Renal pelvis (tissue), 12 donors: ENCODE measurements at places on chromosomes 13 and 19. TPM values are rescaled to one million over a fixed set of nuclear protein-coding genes. Genes with fewer than 3 reads are reported as not detected.

Gene ZNF729
- polyA plus RNA-seq: 0.21 TPM

Gene FGF22
- polyA plus RNA-seq: 0.83 TPM

Gene IZUMO1
- polyA plus RNA-seq: 0.65 TPM

Gene UBE2M
- 109 TPM for polyA plus RNA-seq

Gene CKM
- polyA plus RNA-seq: 0.22 TPM

Gene NKPD1
- polyA plus RNA-seq: 0.19 TPM

GRCh38 chr13:98097749-98098148 is 45.1 kb upstream of the FARP1 start:
- DNase-seq: no peak

DNA sequence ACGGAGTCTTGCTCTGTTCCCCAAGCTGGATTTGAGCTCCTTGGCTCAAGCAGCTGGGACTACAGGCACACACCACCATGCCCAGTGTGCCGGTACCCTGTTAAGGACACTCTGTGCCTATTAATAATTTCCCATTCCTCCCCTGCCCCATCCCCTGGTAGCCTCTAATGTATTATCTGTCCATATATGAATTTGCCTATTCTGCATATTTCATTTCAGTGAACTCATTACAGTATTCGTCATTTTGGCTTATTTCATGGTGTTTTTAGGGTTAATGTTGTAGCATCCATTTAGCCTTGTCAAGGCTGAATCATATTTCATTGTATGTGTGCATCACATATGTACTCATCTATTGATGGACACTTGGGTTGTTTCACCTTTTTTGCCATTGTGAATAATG is 33.6 kb downstream of the SKA3 start:
- DNase-seq: no peak

DNA sequence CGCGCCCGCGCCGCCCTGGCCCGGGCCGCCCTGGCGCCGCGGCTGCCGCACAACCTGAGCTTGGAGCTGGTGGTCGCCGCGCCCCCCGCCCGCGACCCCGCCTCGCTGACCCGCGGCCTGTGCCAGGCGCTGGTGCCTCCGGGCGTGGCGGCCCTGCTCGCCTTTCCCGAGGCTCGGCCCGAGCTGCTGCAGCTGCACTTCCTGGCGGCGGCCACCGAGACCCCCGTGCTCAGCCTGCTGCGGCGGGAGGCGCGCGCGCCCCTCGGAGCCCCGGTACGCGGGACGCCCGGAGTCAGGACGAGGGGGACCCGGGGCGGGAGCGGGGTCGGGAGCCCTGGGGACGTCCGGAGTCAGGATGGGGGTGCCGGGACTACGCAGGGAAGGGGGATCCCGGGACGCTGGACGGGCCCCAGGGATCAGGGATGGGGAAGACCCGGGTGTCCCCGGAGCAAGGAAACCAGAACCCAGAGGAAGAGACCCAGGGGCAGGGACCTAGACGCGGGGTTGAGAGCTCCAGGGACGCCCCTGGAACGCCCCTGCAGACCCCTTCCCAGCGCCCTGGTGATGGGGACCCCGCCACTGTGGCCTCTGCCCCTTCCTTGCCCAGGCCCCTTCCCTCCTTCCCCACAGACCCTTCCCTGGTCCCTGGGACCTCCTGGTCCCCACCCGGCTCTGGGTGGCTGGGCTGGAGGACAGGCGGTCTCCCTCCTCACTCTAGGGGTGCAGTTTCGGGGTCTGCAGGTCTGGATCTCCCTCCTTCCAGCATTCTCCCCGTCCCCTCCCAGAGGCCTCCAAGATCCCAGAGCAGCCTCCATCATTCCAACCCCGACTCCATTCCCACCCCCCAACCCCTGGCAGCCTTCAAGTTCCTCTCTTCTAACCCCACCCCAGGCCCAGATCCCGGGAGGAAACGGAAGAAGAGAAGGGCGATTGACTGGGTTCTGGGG is 645 bp downstream of the GRIN3B start:
- no peak for DNase-seq

- DNase-seq: no peak
Observed at GRCh38 chr13:74026753-74027152, 107.5 kb downstream of the KLF12 start.

GRCh38 chr13:70390064-70390463 is 281.8 kb upstream of the KLHL1 start:
- no peak for DNase-seq

GRCh38 chr19:11422163-11423065 is 3.3 kb upstream of the RGL3 start:
- no peak for DNase-seq

- no peak for DNase-seq
Observed at GRCh38 chr19:1610579-1610978, 5.3 kb upstream of the UQCR11 start.

- no peak for DNase-seq
Observed at GRCh38 chr13:88246239-88246638, 575.1 kb downstream of the SLITRK5 start.

- DNase-seq: no peak
Observed at GRCh38 chr19:7153022-7153421, 83.5 kb downstream of the ZNF557 start.

GRCh38 chr13:86581706-86582105 is 782.5 kb upstream of the SLITRK6 start:
- no peak for DNase-seq

DNA sequence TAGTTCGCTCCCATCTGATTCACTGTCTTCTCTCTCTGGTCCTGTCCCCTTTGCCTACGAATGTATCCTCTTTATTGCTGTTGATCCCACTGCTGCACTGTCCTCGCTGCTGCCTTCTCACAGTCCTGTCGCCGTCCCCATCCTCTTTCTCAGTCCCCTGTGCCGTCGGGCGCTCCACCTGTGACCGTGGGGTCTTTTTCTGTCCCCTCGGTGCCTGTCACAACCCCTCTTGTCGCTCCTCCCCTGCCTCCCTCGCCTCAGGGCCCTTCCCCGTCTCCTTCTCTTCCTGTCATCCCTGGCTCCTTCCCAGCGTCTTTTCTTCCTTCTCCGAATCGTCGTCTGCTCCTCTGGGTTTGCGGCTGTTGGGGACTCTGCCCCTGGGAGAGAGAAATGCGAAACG is 32.3 kb downstream of the SYT3 start:
- no peak for DNase-seq
